Motor neuron (in vitro differentiated cells): ENCODE measurements at places on chromosomes 3 and 15. TPM values are rescaled to one million over a fixed set of nuclear protein-coding genes. Genes with fewer than 3 reads are reported as not detected.

GRCh38 chr3:31536497-31536896, 3.8 kb downstream of the STT3B start:
- no peak for ATAC-seq

DNA sequence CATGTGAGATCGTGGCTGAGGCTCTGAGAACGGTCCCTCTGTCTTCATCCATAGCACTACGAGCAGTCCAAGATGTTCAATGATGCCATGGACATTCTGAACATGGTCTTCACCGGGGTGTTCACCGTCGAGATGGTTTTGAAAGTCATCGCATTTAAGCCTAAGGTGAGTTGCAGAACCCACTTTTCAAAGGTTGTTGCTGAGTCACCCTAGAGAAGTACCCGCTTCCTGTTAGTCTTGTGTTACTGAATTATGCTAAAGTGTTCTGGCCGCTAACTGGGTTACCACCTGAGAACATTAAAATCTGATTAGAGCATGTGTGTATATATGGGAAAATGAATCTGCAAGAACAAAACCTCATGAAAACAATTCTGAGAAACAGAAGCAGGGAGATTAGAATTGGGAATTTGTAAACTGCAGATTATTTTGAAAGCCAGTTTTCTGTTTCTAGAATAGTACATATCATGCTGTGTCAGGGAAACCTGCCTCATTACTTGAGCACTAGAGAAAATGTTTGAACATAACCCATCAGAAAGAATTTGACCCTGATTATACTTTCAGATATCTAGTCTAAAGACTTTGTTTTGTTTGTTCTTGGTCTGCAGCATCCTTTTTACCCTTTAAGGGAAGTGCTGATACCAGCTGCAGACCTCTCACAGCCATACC, 92.6 kb downstream of the CHDH start:
- ATAC-seq, result no peak

DNA sequence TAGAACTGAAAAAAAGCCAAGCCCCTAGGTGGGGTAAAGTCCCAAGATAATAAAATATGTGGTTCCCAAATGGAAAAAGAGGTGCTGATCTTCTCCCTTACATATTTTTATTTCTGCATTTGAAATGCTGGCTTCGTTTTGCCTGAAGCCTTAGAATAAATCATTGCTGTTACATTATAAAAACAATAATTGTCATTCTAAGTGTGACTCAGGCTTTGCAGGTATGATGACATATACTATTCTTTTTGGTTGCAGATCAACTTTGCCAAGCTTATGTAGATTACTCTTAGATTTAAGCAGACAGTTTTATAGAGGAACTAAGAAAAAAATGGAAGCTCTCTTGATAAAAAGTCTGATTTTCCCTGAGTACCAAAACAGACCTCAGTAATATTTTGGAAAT, 7.5 kb downstream of the IDH3A start:
- ATAC-seq, result no peak

GRCh38 chr3:152071924-152072323, 196.8 kb upstream of the MBNL1 start:
- no peak for ATAC-seq

DNA sequence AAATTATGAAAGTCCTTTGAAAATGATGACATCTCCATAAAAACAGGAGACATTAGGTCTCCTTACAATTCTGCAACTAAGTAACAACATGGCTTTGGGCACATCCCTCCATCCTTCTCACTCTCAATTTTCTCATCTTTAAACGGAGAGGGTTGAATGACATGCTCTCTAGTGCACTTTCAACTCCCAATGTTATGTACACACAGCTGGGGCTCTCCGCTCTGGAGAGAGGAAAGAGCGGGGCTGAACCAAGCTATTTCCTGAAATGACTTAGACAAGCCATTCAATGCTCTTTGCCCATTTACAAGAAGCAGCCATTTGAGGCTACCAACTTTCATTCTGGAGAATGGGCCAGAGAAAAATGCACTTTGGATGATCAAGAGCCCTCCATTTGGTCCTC, 144.2 kb upstream of the BNIP2 start:
- no peak for ATAC-seq

- ATAC-seq, result no peak
These were observed 33.1 kb downstream of the RASGRP1 start for GRCh38 chr15:38531509-38531908.

The PLA2G4E gene
- total RNA-seq, result 0.10 and 0.52 TPM in 2 replicates

The P2RY1 gene
- total RNA-seq, result 2.2 and 2.3 TPM in 2 replicates

The LARP6 gene
- 16.3 and 18.3 TPM in 2 replicates for total RNA-seq

The HAUS2 gene
- total RNA-seq, result 31.1 and 33.5 TPM in 2 replicates
